Upper lobe of left lung (tissue), 6 donors: ENCODE measurements at places on chromosomes 5 and 9. TPM values are rescaled to one million over a fixed set of nuclear protein-coding genes. Genes with fewer than 3 reads are reported as not detected.

GRCh38 chr5:64606926-64607325 lies 83.4 kb upstream of the SHISAL2B start:
- DNase-seq = no peak
- no peaks in the 10 kb centered on the region for H3K27me3 ChIP-seq
- no peaks in the 10 kb centered on the region for H3K4me1 ChIP-seq
- H3K4me3 ChIP-seq = no peak overlapping the region
- no peak overlapping the region for H3K27ac ChIP-seq

DNA sequence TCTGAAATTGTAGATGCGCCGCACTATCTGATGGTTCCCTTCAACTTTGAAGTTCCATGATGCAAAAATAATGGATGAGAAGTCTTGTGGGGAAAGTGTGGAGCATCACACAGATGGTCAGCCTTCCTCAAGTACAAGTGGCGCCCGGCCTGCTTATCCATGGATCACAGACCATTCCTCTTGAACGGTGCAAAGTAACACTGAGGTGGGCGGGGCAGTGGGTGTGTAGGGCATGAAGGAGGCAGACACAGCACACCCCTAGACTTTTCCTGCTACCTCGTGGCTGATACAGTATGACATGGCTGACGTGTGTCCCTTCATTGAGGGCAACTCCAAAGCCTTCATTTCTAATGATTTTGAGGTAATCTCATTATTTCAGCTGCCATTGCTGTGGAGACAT lies 2.5 kb upstream of the GNG10 start:
- no peak for DNase-seq
- H3K4me1 ChIP-seq = peaks cover 12% of the 10 kb centered on the region
- H3K27me3 ChIP-seq = no peaks in the 10 kb centered on the region
- no peak overlapping the region for H3K27ac ChIP-seq

- DNase-seq = no peak
- no peaks in the 10 kb centered on the region for H3K4me1 ChIP-seq
- no peak overlapping the region for H3K27ac ChIP-seq
- no peak overlapping the region for H3K4me3 ChIP-seq
- no peaks in the 10 kb centered on the region for H3K36me3 ChIP-seq
- no peaks in the 10 kb centered on the region for H3K27me3 ChIP-seq
Measured at GRCh38 chr9:5518171-5518936, 8.0 kb downstream of the PDCD1LG2 start.

DNA sequence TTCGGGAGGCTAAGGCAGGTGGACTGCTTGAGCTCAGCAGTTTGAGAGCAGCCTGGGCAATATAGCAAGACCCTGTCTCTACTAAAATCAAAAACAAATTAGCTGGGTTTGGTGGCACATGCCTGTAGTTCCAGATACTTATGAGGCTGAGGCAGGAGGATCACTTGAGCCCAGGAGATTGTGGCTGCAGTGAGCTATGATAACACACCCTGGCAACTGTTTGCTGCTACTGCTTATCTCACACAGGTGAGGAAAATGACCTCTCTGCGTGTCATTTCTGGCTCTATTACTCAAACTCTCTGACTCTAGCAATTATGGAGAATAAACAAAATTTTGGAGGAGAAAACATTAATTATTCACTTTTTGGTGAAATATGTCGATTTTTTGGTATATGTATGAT lies 45.3 kb upstream of the TMC1 start:
- peaks cover 12% of the 10 kb centered on the region for H3K4me1 ChIP-seq
- no peak overlapping the region for H3K27ac ChIP-seq
- no peak for DNase-seq
- no peaks in the 10 kb centered on the region for H3K36me3 ChIP-seq
- H3K4me3 ChIP-seq = no peak overlapping the region

GRCh38 chr9:22214021-22214420 lies 204.9 kb upstream of the CDKN2B start:
- no peaks in the 10 kb centered on the region for H3K27me3 ChIP-seq
- no peak for DNase-seq
- no peaks in the 10 kb centered on the region for H3K4me1 ChIP-seq
- H3K27ac ChIP-seq = no peak overlapping the region

GRCh38 chr5:125370461-125371205 lies 624.2 kb upstream of the ZNF608 start:
- no peaks in the 10 kb centered on the region for H3K4me1 ChIP-seq
- H3K36me3 ChIP-seq = no peaks in the 10 kb centered on the region
- DNase-seq = no peak
- H3K27me3 ChIP-seq = no peaks in the 10 kb centered on the region

NIPSNAP3A gene
- 30.1 TPM for total RNA-seq

GRCh38 chr5:40985501-40985900 lies 76.2 kb downstream of the C7 start:
- H3K4me1 ChIP-seq = no peaks in the 10 kb centered on the region
- no peak overlapping the region for H3K4me3 ChIP-seq
- no peaks in the 10 kb centered on the region for H3K27me3 ChIP-seq
- no peak for DNase-seq

GAPT gene
- total RNA-seq = 6.4 TPM

DNA sequence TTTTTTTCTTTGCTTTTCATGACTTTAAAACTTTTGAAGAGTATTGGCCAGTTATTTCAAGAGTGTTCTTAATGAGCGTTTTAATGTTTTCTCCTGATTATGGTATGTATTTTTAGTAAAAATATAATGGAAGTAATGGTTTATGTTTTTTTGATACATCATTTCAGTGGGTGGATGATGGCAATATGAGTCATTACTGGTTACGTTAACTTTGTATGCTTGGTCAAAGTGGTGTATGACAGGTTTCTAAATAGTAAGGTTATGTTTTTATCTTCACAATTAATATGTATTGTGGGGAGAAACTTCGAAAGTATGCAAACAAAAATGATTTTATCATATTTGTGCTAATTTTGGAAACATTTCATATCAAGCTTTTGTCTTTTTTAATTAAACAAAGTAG lies 176.7 kb upstream of the PRDM9 start:
- DNase-seq = no peak
- no peaks in the 10 kb centered on the region for H3K4me1 ChIP-seq
- no peaks in the 10 kb centered on the region for H3K27me3 ChIP-seq
- no peaks in the 10 kb centered on the region for H3K36me3 ChIP-seq

GRCh38 chr9:134664446-134664845 lies 22.8 kb downstream of the COL5A1 start:
- no peaks in the 10 kb centered on the region for H3K27me3 ChIP-seq
- no peak overlapping the region for H3K27ac ChIP-seq
- H3K4me1 ChIP-seq = peaks cover 6% of the 10 kb centered on the region
- DNase-seq = no peak
- no peaks in the 10 kb centered on the region for H3K36me3 ChIP-seq

GRCh38 chr5:143318833-143319232 lies 84.7 kb downstream of the NR3C1 start:
- H3K4me3 ChIP-seq = no peak overlapping the region
- no peak for DNase-seq

GRCh38 chr5:145158730-145159129 lies 676.4 kb downstream of the PRELID2 start:
- no peak overlapping the region for H3K4me3 ChIP-seq
- no peaks in the 10 kb centered on the region for H3K27me3 ChIP-seq
- no peak overlapping the region for H3K27ac ChIP-seq
- H3K36me3 ChIP-seq = no peaks in the 10 kb centered on the region

GRCh38 chr5:120465436-120465961 lies 1.4 kb downstream of the PRR16 start:
- peak overlapping the region; percentile 55 for H3K4me3 ChIP-seq
- peak overlapping the region; percentile 77 for H3K27ac ChIP-seq
- no peaks in the 10 kb centered on the region for H3K36me3 ChIP-seq
- peaks cover 8% of the 10 kb centered on the region for H3K4me1 ChIP-seq

DNA sequence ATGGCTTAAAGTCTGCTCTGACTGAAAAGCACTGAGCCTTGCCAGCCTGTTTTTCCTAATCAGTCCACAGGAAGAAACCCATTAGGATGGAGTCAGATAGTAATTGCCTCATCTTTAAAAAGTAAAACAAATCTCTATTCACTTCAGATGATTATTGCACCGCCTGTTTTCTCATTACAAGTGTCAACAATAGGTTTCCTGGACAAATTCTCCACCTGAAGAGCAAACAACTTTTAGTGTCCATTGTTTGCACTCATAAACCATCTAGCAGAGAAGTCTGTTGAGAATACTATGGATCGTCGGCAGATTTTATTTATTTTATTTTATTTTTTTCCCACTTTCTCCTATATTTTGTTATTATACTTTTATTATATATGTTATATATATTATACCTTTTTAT lies 20.3 kb downstream of the C5orf63 start:
- H3K4me3 ChIP-seq = no peak overlapping the region
- no peaks in the 10 kb centered on the region for H3K27me3 ChIP-seq
- no peaks in the 10 kb centered on the region for H3K4me1 ChIP-seq
- H3K27ac ChIP-seq = no peak overlapping the region
- H3K36me3 ChIP-seq = no peaks in the 10 kb centered on the region
- no peak for DNase-seq

ANKRD34B gene
- total RNA-seq = 0.47 TPM

FOXD4L3 gene
- not detected for total RNA-seq

GRCh38 chr5:87051502-87052113 lies 216.1 kb upstream of the RASA1 start:
- H3K4me3 ChIP-seq = no peak overlapping the region
- no peak for DNase-seq
- no peaks in the 10 kb centered on the region for H3K36me3 ChIP-seq
- no peak overlapping the region for H3K27ac ChIP-seq
- no peaks in the 10 kb centered on the region for H3K4me1 ChIP-seq

GRCh38 chr9:114218264-114219120 lies 63.2 kb downstream of the COL27A1 start:
- no peaks in the 10 kb centered on the region for H3K4me1 ChIP-seq
- no peak overlapping the region for H3K27ac ChIP-seq
- no peak overlapping the region for H3K4me3 ChIP-seq
- H3K36me3 ChIP-seq = no peaks in the 10 kb centered on the region
- DNase-seq = no peak
- H3K27me3 ChIP-seq = no peaks in the 10 kb centered on the region

- H3K4me3 ChIP-seq = no peak overlapping the region
- H3K4me1 ChIP-seq = no peaks in the 10 kb centered on the region
- no peaks in the 10 kb centered on the region for H3K36me3 ChIP-seq
- no peaks in the 10 kb centered on the region for H3K27me3 ChIP-seq
Measured at GRCh38 chr9:28942941-28943340, 1369.7 kb upstream of the C9orf72 start.

PIP5K1B gene
- 44.1 TPM for total RNA-seq

TRAF2 gene
- 20.8 TPM for total RNA-seq

RIC1 gene
- total RNA-seq = 21.5 TPM

FCHO2 gene
- total RNA-seq = 95.9 TPM

TOR2A gene
- 20.7 TPM for total RNA-seq

DNA sequence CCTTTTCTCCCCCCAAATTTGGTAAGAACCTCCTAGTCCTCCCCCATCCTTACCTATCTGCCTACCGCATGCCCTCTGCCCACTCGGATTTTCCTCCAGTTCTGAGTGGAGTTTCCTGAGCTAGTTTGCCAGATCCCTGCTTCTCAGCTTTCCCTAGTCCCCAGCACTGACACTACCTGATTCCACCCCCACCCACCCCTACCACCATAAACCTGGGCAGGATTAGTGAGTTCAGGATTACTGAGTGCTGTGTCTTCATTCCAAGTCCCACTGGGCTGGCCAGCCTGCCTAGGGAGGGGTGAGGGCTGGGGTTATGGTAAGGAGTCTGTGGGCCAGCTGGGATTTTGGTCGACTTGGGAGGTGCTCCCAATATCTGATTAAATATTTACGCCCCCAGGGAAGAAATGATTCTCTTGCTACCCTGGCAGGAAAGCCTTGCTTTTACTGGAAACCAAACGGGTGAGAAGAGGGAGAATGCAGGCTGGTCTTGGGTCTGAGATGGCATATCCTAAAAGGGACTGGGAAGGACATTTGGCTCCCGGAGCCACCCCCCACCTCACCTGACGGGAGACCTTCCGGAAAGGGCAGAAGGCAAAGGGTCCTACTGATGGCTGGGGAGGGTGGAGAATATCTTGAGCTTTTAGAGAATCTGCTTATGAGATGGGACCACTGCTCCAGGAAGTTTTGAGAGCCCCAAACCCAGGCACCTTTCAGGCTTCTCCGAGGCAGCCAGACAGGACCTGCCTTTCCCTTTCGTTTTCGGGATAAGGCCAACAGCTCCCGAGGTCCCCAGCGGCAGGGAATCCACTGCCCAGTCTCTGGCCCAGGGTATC lies 3.7 kb downstream of the PITX1 start:
- H3K27me3 ChIP-seq = peaks cover 80% of the 10 kb centered on the region
- H3K4me1 ChIP-seq = peaks cover 64% of the 10 kb centered on the region
- peak overlapping the region; percentile 43 for H3K4me3 ChIP-seq
- no peak for DNase-seq

GRCh38 chr5:65125591-65126541 lies 355.9 kb downstream of the ADAMTS6 start:
- peak overlapping the region; percentile 46 for H3K27ac ChIP-seq
- H3K4me1 ChIP-seq = peaks cover 10% of the 10 kb centered on the region
- no peak overlapping the region for H3K4me3 ChIP-seq
- H3K27me3 ChIP-seq = no peaks in the 10 kb centered on the region
- no peak for DNase-seq

- no peaks in the 10 kb centered on the region for H3K36me3 ChIP-seq
- H3K27ac ChIP-seq = no peak overlapping the region
- no peaks in the 10 kb centered on the region for H3K4me1 ChIP-seq
- no peak overlapping the region for H3K4me3 ChIP-seq
- H3K27me3 ChIP-seq = no peaks in the 10 kb centered on the region
Measured at GRCh38 chr5:148454576-148454975, 70.8 kb downstream of the FBXO38 start.

MAPKAP1 gene
- total RNA-seq = 84.0 TPM

- peak; percentile 62 for DNase-seq
- no peaks in the 10 kb centered on the region for H3K36me3 ChIP-seq
- H3K27ac ChIP-seq = peak overlapping the region; percentile 79
- H3K4me3 ChIP-seq = no peak overlapping the region
- no peaks in the 10 kb centered on the region for H3K27me3 ChIP-seq
Measured at GRCh38 chr9:133492061-133493021, 13.4 kb upstream of the SLC2A6 start.

- DNase-seq = no peak
- no peak overlapping the region for H3K27ac ChIP-seq
- no peaks in the 10 kb centered on the region for H3K27me3 ChIP-seq
- H3K36me3 ChIP-seq = no peaks in the 10 kb centered on the region
- no peaks in the 10 kb centered on the region for H3K4me1 ChIP-seq
- no peak overlapping the region for H3K4me3 ChIP-seq
Measured at GRCh38 chr9:88358723-88359122, 29.5 kb upstream of the SPIN1 start.

GRCh38 chr5:20570486-20570885 lies 582.5 kb upstream of the CDH18 start:
- H3K4me3 ChIP-seq = no peak overlapping the region
- no peak overlapping the region for H3K27ac ChIP-seq
- no peaks in the 10 kb centered on the region for H3K36me3 ChIP-seq
- DNase-seq = no peak
